ENCODE measurements at places on chromosomes 7 and 10.
A peak's percentile ranks its signal among the peaks of the same experiment; 100 is the strongest.

- peak; percentile 58 for DNase-seq
Observed at GRCh38 chr10:125023862-125024496, 82.1 kb downstream of the ZRANB1 start.

GRCh38 chr10:13669182-13669855 is 82.6 kb downstream of the PRPF18 start:
- no peak for DNase-seq

DNA sequence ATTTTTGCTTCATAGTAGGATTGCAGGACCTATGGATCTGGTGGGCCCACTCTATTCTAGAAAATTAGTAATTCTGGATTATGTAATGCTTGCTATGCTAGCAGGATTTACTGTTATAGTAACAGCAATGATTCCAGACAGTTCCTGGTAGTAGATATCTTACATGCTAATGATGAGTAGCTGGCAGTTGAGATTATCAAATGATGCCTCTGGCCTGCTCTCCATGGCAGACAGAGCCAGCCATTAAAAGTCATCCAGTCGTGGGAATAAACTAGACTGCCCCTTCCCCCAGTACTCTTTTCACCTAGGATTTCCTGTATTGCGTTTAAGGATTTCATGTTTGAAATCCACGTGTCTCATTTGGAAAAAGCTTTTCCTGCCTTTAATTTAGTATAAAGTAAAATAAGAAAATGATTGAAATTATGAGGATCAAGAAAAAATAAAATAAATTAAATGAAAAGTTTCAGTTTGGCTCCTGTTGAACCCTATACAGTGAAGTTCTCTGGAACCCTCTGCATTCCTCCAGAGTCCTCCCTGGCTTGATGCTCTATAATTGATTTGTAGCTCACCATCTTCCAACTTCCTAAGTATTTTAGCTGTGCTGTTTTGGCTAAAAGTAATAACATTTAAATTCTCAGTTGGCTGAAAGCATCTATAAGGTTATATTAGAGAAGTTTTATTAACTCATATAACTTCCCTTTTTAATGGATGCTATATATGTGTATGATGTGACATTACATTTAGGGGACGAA is 14.6 kb downstream of the UMAD1 start:
- DNase-seq = no peak

DNA sequence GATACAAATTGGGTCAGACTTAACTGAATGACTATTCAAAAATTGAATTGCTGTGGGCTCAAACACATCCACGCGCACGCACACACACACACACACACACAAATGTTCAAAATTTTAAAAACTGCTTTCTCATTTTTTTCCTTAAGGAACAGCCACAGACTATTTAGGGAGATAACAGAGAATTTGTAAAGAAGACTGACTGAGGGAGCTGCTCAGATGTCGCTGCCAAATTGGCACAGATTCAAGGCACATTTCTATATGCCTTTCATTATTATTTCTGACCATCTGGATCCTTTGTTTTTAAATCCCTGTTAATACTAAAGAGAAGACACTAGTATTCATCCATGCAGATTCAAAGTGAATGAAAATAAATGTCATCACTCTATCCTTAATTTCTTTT is 154.8 kb downstream of the DGKB start:
- no peak for DNase-seq

GRCh38 chr10:102460836-102461186 is 9.5 kb upstream of the C10orf95 start:
- no peak for DNase-seq

GRCh38 chr10:49756641-49757040 is 5.5 kb downstream of the OGDHL start:
- DNase-seq = no peak

DNA sequence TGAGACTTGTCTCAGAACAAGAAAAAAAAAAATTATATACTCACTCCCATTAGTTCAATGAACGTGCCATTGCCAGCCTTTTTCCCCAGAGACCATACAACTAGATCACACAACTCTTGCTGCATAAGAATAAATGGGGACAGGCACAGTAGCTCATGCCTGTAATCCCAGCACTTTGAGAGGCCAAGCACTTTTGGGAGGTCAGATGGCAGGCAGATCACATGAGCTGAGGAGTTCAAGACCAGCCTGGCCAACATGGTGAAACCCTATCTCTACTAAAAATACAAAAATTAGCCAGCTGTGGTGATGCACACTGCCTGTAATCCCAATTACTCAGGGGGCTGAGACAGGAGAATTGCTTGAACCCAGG is 13.6 kb downstream of the PDLIM1 start:
- DNase-seq = no peak

- no peak for DNase-seq
Observed at GRCh38 chr7:25221009-25221408, 7.3 kb downstream of the NPVF start.

- no peak for DNase-seq
Observed at GRCh38 chr10:29783201-29783947, 148.6 kb upstream of the SVIL start.

DNA sequence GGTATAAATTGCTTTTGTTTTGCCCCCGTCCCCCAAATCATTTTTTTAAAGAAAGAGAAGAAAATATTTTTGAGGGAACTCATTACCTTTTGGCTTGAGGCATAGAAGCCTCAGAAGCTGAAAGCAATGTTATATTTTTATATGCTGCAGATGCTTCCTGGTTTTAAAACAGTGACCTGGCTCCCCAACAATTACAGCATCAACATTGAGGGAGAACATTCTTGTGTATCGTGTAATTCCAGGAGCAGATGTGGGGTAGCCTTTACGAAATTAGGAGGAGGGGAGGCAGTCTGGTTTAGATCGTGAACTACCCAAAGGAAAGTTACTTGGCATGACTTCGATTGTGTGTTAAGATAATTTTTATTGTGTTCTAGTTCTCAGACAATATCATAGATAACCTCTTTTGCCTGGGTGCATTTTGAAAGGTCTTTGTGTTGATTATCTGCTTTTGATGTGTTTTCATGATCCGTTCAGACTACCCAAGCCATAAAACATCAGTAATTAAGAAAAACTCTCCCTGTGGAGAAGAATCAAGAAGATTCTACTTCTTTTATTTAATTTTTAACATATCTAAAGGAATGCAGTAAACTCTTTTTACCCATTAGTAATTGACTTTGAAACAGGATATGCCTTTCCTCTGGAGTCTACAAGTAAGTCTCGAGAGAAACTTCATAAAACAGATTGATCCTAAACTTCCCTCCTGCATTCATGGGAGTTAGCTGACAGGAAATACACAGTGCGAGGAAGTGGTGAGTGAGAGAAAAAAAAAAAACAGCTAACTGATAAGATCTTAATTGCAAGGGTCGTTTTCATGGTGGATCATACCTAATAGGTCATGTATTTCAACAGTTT is 141.4 kb downstream of the KIAA1217 start:
- DNase-seq = peak; percentile 64

DNA sequence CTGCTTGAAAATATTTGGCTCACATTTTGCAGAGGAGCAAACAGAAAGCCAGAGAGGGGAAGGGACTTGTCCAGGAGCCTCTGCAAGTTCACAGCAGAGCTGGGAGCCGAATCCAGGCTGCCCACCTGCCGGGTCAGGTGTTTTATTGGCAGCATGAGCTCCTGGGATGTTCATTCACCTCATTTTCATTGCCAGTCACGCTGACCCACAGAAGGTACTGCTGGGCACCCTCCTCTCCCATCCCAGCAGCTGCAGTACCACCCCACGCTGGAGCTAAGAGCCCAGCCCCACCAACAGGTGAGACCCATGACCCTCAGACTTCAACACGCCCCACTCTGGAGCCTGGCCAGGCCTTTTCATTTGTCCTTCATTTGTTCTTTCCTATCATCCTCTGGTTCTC is 102.7 kb downstream of the GRID1 start:
- DNase-seq = no peak

DNA sequence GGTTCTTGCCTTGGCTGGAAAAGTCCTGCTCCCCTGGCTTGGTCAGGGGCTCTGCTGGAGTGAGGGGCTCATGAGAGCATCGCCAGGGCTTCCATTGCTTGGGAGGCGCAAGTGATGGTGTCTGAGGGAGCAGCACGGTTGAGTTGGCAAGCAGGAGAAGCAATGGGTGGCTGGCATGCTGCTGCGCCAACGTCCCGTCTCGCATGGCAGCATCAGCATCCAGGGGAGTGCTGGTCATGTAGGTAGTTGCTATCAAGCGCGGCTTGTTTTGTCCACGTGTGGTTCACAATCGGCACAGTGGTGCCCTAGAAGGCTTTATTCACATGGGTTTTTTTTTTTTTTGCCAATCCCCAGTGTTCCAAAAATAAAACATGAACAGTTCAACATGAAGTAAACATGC is 3.8 kb downstream of the PYROXD2 start:
- DNase-seq = no peak

- DNase-seq = no peak
Observed at GRCh38 chr7:20798694-20799121, 12.0 kb upstream of the SP8 start.

- DNase-seq = no peak
Observed at GRCh38 chr10:100349672-100350071, 2.6 kb downstream of the SCD start.

- no peak for DNase-seq
Observed at GRCh38 chr7:17477182-17477581, 178.7 kb downstream of the AHR start.

- DNase-seq = no peak
Observed at GRCh38 chr7:159125955-159126270, 18.8 kb downstream of the VIPR2 start.

- no peak for DNase-seq
Observed at GRCh38 chr10:117790179-117790578, 247.6 kb downstream of the EMX2 start.

All from AG10803 (cell line).